ENCODE measurements at places on chromosomes 16 and 17.
A peak's percentile ranks its signal among the peaks of the same experiment; 100 is the strongest.

GRCh38 chr17:65723431-65724151 is 162.1 kb upstream of the AXIN2 start:
- DNase-seq: no peak

DNA sequence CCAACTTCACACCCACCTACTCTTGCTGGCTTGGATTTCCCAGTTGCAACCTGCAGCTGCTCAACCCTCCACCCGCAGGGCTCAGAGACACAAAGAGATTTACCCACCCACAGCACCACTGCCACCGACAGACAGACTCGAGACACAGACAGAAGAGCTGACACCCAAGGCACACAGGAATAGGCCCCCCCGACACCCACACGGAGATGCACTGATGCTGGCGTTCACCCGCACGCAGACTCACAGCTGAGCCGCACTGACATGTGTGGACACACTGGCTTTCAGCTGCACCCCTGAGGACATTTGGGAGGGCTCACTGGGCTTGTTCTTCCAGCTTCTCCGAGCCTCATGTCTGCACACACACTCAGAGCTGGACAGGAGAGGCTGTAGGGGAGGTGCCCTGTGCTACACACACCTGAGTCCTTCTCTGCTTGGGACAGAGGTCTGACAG is 8.2 kb downstream of the STX1B start:
- no peak for DNase-seq

GRCh38 chr17:80510772-80511171 is 33.9 kb upstream of the RPTOR start:
- no peak for DNase-seq

DNA sequence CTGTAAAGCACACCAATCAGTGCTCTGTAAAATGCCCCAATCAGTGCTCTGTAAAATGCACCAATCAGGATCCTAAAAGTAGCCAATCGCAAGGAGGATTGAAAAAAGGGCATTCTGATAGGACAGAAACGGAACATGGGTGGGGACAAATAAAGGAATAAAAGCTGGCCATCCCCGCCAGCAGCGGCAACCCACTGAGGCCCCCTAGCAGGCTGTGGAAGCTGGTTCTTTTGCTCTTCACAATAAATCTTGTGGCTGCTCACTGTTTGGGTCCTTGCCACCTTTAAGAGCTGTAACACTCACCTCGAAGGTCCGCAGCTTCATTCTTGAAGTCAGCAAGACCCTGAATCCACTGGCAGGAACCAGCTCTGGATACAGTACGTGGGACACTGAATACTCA is 162.4 kb upstream of the TBX2 start:
- DNase-seq: no peak

DNA sequence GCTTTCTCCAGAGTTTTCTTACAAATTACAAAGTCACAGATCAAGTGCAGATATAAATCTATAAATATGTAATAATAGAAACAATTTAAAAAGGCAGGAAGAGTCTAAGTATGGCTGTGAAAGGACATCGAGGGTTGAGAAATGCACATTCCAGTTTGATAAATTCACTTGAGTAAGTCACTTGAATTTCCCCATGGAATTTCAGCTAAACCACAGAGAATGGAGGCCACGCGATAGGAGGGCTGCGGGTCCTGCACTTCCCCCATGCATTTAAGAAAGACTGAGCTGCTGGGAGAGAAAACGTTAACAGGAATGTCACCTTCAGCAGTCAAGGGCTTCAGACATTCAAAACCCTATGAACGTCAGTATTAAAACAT is 6.1 kb upstream of the MXRA7 start:
- no peak for DNase-seq

DNA sequence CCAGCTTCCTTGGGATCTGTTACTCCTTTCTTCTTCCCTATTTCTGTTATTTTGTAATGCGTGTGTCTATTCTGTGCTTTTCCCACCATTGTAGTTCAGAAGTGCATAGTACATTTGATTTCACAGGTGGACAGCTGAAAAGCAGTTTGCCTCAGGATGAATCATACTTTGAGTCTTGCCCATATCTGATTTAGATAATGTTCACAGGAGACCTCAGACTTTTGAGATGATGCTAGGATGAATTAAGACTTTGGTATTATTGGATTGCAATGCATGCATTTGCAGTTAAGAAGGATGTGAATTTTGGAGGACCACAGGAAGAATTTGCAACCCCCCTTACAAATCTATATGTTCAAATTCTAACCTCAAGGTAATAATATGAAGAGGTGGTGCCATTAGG is 769.6 kb downstream of the CDH11 start:
- no peak for DNase-seq

DNA sequence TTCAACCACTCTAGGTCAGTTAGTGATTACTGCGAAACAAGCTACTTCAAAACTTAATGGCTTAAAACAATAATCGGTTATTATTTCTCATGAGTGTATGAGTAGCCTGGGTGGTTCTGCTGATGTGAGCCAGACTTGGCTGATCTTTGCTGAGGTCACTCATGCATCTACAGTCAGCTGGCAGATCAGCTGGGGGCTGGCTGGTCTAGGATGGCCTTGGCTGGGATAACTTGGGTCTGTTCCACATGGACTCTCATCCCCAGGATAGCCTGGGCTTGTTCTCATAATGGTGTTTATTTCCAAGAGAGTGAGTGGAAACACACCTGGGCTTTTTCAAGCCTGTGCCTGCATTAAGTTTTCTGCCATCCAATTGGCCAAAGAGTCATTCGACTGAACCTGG is 13.0 kb downstream of the CCDC182 start:
- DNase-seq: no peak

GRCh38 chr16:86222547-86222946 is 287.8 kb upstream of the FOXF1 start:
- DNase-seq: no peak

- DNase-seq: no peak
Observed at GRCh38 chr16:57669476-57670162, 1.5 kb downstream of the ADGRG3 start.

GRCh38 chr17:61750656-61751055 is 112.7 kb downstream of the BRIP1 start:
- DNase-seq: no peak

GRCh38 chr17:15436473-15437302 is 30.7 kb downstream of the CDRT4 start:
- DNase-seq: peak; percentile 39

DNA sequence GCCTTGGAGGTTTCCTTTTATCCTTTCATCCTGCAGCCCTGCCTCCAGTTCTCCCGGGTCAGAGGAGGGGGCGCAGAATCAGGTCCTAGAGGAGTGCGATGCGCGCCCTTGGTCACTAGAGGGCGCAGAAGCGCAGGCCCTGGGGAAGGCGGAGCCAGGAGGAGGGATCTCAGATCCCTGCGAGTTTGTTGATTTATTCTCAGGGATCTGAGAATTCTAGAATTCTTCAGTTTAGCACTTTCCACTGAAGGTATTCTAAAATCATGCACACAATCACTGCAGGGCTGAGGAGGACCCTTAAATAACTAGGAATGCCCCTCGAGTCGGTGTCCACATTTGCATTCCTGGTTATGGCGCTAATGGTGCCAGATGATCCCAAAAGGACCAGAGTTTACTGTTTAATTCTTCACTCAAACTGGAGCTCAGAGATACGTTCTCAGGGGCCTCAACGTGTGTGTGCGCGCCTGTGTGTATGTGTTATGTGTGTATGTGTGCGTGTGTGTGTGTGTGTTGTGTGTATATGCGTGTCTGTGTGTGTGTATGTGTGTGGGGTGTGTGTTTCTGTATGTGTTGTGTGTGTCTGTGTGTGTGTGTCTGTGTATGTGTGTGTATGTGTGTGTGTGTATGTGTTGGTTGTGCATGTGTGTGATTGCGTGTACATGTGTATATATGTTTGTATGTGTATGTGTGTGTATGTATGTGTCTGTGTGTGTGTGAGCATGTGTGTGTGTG is 6.9 kb upstream of the ELAC2 start:
- no peak for DNase-seq

DNA sequence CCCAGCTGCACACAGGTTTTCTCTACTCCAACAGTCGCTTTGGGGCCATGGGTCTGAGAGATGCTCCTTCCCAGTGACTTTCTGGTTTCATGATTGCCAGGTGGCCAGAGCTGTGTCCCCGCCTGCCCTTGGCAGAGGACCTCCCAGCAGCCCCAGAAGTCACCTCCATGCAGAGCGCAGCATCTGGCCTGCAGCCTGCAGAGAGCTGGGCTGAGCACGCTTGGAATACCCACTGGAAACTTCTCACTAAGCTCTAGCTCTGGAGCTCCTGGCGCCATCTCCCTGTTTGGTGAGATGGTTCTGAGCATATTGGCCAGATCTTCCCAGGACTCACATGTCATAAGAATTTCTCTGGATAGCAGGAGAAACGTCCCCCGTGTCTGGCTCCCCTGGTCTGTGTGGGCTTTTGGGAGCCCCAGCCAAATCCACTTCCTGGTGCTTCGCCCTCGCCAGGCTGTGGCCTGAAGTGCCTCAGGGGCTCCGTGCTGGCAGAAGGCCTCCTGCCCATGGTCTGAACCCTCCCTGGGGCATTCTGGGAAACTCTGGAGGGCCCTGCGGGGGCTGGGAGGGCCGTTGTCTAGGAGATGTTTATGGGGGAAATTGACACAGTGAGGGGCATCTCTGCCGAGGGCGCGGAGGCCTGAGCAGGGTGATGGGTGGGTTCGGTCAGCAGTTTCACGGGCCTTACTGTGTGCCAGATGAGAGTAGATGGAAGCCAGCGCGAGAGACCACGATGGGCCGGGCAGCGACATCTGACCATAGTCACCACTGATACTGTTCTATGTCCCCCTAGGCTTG is 73.2 kb upstream of the CIBAR2 start:
- DNase-seq: no peak

DNA sequence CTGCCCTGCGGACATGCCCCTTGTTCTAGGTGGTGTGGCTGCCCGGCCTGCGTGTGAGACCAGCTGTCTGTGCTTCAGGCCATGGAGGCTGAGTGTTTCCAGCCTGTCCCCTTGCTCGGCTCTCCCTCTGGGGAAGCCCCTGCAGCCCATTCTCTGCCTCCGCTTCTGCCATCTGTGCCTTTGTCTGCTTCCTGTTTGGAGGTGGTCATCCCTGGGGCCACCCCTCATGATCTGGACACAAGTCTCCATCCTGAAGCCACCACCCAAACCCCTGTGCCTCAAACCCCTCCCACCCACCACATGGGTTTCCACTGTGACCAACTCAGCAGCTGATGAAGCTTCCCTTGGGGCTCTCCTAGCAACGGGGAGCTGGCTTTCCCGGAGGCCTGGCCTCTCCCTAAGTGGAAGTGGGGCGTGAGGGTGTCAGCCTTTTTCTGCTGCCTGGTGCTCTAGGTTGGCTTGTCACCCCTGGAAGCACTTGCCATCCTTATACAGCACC is 184.9 kb downstream of the SEC14L1 start:
- no peak for DNase-seq

GRCh38 chr17:39400547-39401411 is 647 bp downstream of the FBXL20 start:
- no peak for DNase-seq

- DNase-seq: no peak
Observed at GRCh38 chr17:17081304-17081940, 39.2 kb downstream of the MPRIP start.

DNA sequence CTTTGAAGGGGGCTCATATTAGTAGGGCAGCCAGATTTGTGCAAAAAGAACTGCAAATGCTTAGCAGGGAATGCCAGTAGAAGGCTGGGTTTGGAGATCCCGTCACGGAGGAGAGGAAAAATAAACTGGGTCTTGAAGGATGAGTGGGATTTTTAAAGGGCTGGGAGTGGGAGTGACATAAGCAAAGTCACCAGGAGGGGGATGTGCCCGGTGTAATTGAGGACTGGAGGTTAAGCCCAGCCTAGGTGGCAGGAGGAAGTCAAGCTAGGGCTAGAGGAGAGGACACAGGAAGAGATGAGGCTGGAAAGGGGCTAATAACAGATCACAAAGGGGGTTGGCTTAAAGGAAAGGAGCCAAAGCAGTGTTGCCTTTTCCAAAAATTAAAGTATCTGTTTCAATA is 23.2 kb upstream of the LONP2 start:
- no peak for DNase-seq

DNA sequence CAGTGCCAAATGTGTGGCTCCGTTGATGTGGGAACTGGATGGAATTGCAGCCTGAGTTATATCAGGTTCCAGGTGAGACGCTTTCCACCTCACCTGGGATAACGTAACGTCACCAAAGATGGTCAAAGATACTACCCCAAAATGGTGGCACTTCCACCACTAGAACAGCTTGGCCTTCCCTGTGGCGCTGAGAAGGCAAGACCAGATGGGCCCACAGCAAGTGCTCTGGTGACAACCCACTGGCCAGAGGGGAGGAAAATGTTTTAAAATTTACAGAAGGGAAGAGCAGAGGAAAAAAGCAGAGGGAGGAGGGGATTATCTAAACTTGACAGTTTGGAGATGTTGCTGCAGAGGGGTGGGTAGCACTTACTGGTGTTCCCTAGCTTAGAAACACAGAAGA is 7.5 kb upstream of the ITGA2B start:
- DNase-seq: no peak
